ENCODE measurements at places on chromosomes 1 and 21.
A peak's percentile ranks its signal among the peaks of the same experiment; 100 is the strongest.

- DNase-seq, result no peak
Measured at GRCh38 chr1:225581186-225581585, 71.7 kb downstream of the ENAH start.

- no peak for DNase-seq
Measured at GRCh38 chr1:25033828-25034705, 104.0 kb upstream of the RUNX3 start.

DNA sequence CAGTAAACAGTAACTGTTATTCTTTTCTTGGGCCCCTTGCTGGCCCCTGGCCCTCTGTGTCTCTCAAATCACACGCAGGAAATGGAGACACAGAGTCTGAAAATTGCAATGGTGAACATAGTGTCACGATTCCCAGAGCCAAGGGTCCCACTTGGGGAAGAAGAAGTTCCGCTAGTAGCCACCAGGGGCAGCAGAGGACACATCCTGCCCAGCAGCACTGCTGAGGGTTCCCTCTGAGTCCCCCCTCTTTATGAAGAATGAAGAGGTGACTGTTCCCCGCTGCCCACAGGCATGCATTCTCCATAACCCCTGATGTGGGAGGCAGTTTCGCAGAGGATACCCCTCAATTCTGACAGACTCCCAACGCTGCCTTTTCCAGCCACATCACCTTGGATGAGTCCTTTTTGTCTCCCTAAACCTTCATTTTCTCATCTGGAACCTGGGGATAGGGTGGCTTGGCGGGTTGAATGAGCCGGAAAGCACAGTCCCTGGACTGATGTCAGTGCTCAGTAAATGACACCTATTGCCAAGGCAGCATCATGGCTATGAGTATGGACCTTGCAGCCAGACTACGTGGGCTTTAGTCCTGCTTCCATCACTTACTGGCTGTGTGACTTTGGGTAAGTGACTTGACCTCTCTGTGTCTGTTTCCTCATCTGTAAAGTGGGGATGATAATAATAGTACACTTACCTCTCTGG is 238.0 kb upstream of the TMEM51 start:
- DNase-seq, result peak; percentile 75

- no peak for DNase-seq
Measured at GRCh38 chr1:245079021-245079609, 75.7 kb upstream of the KIF26B start.

- DNase-seq, result no peak
Measured at GRCh38 chr1:28976248-28976647, 61.9 kb downstream of the EPB41 start.

DNA sequence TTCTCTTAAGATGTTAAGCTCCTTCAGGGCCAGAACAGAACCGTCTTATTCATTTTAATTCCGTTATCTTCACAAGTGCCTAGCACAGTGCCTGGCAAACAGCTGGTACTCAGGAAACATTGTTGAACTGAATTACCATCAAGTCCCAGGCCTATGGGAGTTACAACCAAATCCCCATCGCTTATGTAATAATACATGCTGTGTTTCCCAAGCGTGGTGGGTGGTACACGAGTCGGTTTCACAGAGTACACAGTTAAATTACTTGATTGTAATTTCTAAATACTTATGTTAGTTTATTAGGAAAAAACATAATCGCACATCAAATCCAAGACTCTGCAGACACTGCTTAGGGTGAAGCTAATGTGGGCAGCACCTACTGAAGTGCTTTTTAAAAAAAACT is 1.0 kb downstream of the ANGEL2 start:
- DNase-seq, result no peak

DNA sequence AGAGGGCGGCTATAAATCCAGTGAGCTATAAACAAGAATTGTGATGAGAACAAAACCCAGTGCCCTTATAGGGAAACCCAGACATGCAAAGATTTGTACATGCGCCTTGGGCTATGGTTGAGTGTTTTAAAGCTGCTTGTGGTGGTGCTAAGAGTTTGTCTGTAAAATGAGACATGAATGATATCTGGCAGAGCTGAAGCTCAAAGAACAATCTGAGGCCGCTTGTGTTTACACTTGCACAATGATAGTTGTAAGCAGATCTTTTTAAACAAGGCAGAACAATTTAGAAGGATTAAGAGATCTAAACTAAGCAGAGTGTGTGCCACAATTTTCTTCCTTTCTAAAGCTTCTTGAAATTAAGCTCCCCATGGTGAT is 80.4 kb upstream of the ADAMTS5 start:
- DNase-seq, result no peak

Data from activated CD8-positive, alpha-beta memory T cell treated with anti-CD3 and anti-CD28 coated beads for 24 hours (primary cell).